ENCODE measurements at places on chromosomes 4 and X.

DNA sequence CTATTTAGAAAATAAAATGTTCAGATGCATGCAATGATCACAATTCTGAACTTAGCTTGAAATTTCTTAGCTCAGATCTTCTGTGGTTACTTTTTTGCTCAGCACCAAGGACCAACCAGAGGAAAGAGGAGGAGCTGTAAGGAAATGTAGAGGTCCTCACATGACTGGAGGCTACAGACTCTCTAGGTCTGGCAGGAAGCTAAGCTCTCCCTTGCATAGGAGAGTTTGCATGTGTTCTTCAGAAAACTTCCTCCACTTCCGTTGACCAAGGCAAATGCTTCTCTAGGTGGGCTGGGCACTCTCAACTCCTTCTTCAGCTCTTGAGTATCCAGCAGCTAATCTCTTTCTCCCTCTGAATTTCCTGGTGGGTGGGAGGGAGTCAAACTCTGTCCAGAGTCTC lies 119.6 kb downstream of the BTC start:
- no peak for DNase-seq

DNA sequence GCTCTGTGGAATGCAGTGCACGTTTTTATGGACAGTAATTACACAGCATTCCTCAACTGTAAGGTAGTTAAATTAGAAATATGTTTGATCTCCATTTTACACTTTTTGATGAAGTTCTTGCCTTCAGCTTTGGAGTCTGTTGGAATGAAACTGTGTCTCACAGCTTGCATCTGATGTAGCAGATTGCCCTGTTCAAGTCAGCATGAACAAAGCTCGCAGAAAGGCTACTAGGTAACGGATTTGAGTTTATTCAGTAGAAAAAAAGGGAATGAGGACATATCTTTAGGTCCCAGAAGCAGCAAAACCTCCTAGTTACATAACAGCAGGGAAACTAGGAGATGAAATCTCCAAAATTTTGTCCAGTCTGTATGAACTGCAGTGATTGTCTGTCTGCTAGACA lies 24.3 kb upstream of the CBLL2 start:
- no peak for DNase-seq

- DNase-seq, result no peak
These were observed 901 bp downstream of the JADE1 start for GRCh38 chr4:128810331-128810870.

DNA sequence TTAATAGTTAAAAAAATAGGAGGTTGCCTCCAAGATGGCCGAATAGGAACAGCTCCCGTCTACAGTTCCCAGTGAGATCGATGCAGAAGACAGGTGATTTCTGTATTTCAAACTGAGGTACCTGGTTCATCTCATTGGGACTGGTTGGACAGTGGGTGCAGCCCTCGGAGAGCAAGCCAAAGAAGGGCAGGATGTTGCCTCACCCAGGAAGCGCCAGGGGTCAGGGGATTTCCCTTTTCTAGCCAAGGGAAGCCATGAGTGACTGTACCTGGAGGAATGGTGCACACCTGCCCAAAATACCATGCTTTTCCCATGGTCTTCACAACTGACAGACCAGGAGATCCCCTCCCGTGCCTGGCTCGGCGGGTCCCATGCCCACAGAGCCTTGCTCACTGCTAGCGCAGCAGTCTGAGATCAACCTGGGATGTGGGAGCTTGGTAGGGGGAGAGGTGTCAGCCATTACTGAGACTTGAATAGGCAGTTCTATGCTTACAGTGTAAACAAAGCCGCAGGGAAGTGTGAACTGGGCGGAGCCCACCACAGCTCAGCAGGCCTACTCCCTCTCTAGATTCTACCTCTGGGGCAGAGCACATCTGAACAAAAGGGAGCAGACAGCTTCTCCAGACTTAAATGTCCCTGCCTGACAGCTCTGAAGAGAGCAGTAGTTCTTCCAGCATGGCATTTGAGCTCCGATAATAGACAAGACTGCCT lies 47.5 kb downstream of the PPA2 start:
- DNase-seq, result no peak

DNA sequence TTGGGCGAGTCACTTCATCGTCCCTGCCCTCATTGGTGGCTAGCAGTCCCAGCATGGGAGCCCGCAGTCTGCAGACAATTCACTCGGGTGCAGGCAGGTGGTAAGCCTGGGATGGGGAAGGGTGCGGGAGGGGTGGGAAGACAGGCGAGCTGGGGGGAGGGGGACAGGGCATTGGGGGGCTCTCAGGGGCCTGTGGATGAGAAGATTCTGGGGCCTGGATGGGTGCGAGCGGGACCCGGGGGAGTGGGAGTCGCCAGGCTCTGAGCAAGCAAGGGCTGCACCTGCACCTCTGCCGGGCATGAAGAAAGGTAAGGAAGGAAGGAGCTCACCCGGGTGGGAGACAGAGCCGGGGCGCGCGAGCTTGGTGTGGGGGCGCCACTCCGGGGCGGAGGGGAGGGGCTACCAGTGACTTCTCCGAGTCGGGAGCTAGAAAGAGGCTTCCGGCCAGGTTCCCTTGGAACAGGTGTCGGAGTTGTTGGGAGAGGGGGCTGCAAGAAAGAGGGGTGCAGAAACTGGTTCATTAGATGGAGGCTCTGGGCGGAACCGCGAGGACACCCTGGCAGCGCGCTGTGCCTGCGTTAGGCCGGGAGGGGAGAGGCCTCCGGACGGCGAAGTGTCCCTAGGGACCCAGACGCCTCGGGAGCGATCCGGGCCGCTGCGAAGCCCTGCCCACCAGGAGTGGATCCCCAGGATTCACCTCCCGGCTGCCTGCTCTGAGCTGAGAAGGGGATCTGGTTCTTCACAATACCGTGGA lies 103.4 kb upstream of the PDLIM3 start:
- DNase-seq, result no peak

- no peak for DNase-seq
These were observed 116.0 kb upstream of the PGRMC2 start for GRCh38 chr4:128403586-128403985.

- no peak for DNase-seq
These were observed 86.3 kb downstream of the ZNF827 start for GRCh38 chr4:145852256-145852839.

DNA sequence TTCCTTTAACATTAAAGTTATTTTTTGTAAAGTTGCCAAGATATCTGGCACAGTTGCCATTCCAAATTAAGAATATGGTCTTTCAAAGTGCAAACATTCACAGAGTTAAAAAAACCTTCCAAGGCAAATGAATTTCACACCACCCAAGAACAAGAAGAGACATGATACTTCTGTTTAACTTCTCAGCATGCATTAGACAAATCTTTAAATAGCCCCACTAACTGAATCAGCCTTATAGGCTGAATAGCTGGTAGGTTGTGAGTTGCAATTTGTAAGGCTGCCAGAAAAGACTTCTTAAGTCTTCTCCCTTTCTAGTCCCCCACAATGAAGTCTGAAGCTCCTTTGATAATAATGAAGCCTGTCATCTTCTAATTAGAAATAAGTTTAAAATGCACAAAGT lies 95.6 kb downstream of the MAPK10 start:
- no peak for DNase-seq

DNA sequence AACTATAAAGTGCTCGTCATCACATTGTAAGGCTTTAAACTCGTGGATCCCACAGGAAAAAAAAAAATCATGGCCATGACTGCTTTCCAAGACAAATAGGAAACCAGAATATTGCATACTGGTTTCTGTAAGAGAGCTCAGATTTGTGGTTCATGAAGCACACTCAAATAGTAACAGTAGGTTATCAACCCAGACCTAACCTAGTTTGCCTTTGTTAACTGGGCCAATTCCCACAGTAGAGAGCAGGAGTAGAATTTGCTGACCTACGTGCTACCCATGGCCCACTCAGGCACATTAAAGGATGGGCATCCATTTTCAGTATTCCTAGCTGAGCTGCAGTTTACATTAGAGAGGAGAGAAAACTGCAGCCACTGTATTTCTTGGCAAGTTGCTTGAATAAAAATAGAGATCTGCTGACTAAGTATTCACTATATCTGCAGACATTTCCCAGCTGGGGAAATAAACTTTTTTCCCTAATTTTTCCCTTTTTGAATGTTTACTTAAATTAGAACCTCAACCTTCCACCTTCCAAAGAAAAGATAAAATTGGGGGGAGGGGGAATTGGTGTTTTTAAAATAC lies 218.5 kb downstream of the SPANXN3 start:
- no peak for DNase-seq

DNA sequence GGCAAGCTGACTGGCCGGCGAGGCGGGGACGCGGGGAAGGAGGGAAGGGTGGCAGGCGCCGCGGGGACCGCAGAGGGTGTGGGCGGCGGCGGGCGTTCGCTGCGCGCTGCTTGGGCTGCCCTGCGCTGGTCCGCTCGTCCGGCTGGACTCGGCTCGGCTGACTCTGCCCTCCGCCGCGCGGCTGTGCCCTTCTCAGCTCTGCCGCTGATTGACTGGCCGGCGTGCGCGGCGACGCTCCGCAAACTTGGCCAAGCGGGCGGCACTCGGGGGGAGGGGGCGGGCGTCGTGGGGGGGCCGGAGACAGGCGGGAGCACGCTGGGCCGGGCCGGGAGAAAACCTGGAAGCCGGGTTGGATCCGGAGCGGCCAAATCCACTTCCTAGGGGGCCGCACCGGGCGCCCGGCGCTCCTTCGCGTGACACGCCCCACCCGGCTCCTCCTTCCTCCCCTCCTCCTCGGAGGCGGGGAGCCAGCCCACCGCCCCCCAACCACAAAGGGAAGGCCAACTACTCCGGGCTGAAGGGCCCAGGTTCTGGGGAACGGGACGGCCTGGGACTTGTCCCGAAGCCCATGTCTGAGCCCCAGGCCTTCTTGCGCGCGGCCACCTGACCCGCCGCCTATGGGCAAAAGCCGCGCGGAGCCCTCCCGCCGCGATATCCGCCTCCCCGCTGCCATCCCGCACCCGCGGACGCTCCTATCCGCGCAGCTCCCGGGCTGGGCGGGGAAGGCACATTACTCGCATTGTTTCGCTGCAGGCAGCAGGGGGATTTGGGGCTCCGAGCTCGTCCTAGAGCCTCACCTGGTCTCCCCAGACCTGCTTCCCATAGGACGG lies at the start of gene GPC4:
TSS of gene GPC4 (minus strand) at position 214 of the 830 bp plus-strand sequence. CDS start 524 bp downstream, outside the sequence.
- no peak for DNase-seq

GRCh38 chrX:10033375-10034007 lies 66.3 kb downstream of the CLDN34 start:
- no peak for DNase-seq

GRCh38 chrX:136736690-136737089 lies 44.0 kb downstream of the ARHGEF6 start:
- no peak for DNase-seq

All from activated T-cell treated with anti-CD3 and anti-CD28 coated beads for 1 hour (primary cell).